T follicular helper cell (primary cell): ENCODE measurements at places on chromosomes 11 and 22.

GRCh38 chr11:3206156-3206921 is 12.3 kb downstream of the MRGPRG start:
- DNase-seq, result no peak

DNA sequence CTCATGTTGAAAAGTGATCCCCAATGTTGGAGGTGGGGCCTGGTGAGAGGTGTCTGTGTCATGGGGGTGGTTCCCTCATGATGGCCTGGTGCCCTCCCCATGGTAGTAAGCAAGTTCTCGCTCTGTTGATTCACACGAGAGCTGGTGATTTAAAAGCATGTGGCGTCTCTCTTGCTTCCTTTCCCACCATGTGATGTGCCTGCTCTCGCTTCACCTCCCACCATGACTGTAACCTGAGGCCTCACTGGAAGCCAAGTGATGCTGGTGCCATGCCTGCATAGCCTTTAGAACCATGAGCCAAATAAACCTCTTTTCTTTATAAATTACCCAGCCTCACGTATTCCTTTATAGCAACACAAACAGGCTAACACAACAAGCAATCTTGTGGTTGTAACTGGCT is 52.4 kb downstream of the VSIG10L2 start:
- no peak for DNase-seq

DNA sequence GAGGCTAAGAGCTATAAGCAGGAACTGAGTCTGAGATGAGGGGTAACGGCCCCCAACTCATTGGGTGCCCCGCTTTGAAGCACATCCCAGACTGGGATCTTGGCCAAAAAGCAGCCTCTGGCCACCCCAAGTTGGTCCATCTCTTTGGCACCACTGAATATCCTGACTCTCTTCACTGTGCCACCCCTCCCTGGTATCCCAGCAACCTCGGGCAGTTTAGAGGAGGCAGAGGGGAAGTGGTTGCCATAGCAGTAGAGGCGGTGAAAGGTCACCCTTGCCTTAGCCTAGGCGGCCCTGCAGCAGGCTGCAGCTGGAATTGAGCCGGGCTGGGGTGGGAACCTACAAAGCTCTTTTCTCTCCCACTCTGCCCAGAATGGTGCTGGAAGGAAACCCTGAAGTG is 1.1 kb downstream of the PELI3 start:
- no peak for DNase-seq

GRCh38 chr11:67029146-67029545 is 6.2 kb downstream of the SYT12 start:
- DNase-seq, result no peak

- DNase-seq, result no peak
These were observed 420.9 kb downstream of the METTL15 start for GRCh38 chr11:28529046-28529445.

- peak; percentile 42 for DNase-seq
These were observed 143.4 kb downstream of the MAML2 start for GRCh38 chr11:96199563-96200025.

DNA sequence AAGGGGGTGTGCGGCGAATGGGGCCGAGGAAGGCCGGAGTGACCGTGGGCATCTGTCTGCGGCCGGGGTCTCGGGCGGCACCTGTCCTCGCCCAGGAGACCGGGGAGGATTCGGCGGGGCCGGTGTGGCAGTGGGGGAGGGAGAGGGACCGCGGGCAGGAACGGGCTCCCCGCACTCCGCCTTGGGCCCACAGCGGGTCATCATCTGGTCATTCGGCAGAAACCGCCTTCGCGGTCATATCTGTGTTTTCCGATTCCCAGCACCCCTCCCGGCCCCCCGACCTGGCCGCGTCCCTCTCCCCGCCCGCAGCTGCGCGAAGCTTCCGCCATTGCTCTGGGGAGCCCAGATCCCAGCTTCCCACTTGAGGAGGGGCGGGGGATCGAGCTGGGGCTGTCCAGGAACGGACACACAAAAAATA is 824 bp upstream of the CBX6 start:
- DNase-seq, result no peak

- no peak for DNase-seq
These were observed 558.1 kb downstream of the ETS1 start for GRCh38 chr11:128029219-128029722.

DNA sequence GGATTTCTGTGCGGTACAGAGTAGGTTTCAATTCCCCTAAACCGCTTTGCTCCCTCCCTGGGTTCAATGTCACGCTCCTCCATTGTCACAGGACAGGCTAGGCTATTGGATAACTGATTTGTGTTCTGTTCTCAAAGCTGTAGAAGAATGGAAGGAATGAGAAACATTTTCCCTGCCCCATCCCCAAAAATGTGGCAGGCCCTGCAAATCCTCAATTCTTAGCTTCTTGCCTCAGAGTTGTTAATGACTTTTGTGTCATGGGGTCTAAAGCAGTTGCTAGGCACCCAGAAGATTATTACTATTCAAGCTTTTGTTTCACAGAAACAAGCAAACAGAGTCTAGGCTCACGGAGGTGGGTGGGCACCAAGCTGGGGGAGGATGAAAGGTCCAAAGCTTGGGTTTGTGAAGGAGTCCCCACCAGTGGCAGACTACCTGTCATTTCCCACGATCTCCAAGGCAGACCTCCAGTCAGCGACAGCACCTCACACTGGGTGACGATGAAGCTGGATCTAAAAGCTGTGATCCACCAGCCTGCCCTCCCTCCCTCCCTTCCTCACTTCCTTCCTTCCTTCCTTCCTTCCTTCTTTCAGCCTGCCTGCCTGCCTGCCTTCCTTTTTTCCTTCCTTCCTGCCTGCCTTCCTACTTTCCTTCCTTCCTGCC is 1080.2 kb downstream of the OPCML start:
- no peak for DNase-seq

DNA sequence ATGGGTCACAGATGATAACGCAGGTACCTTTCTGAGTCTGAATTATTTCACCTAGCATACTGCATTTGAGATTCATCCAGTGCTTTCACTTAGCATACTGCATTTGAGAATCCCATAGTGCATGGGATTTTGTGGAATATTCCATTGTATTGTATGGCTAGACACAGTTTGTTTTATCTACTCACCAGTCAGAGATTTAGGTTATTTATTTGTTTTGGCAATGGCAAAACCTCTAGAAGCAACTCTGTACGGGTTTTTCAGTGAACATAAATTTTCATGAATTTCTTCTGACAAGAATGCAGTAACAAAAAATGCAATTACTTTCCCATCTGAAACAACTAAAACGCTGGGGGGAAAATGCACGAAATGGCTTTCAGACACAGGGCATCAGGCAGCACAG is 24.3 kb downstream of the SCN4B start:
- no peak for DNase-seq

DNA sequence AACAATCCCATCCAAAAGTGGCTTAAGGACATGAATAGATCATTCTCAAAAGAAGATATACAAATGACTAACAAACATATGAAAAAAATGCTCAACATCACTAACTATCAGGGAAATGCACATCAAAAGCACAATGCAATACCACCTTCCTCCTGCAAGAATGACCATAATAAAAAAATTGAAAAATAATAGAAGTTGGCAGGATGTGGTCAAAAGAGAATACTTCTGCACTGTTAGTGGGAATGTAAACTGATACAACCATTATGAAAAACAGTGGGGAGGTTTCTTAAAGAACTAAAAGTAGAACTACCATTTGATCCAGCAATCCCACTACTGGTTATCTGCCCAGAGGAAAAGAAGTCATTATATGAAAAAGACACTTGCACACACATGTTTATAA is 77.7 kb upstream of the SC5D start:
- no peak for DNase-seq

GRCh38 chr11:66659763-66660162 is 17.9 kb downstream of the RBM4B start:
- no peak for DNase-seq
